ENCODE measurements at places on chromosomes 2 and 18. TPM values are rescaled to one million over a fixed set of nuclear protein-coding genes. Genes with fewer than 3 reads are reported as not detected.
A peak's percentile ranks its signal among the peaks of the same experiment; 100 is the strongest.

Gene ALPP
- 0.11 TPM for total RNA-seq

Gene FAM237A
- not detected for total RNA-seq

Gene MOGAT1
- not detected for total RNA-seq

Gene SKOR2
- total RNA-seq, result not detected

Gene NT5C1B
- not detected for total RNA-seq

Gene CDH2
- 1.4 TPM for total RNA-seq

Gene GKN2
- total RNA-seq, result not detected

Gene ACTG2
- total RNA-seq, result 1,198 TPM

Gene SLC25A12
- 12.3 TPM for total RNA-seq

Gene TCF23
- 0.07 TPM for total RNA-seq

Gene CFC1
- not detected for total RNA-seq

Gene RAB17
- 32.5 TPM for total RNA-seq

Gene KHK
- 20.3 TPM for total RNA-seq

DNA sequence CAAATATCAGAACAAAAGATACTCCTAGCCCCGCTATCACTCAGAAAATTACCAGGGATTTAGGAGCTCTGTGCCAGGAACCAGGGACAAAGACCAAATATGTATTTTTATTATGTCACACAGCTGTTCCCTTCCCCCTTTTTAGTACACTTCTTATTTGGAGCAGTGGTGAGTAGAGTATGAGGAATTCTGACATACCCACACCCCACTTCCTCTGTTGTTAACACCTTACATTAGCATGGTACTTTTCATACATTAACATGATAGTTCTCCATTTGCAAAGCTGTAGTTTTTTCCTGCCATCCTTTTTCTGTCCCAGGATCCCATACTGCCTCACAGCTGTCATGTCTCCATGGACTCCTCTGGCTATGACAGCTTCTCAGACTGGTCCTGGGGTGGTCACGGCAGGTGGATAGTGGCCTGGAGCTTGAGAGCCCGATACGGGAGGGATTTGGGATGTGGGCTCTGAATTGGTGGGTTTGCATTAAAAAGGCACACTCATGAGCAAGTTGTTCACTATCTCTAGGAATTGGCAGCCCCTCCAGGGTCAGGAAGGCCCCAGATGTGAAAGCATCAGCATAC is 100.2 kb downstream of the SH3RF3 start:
- DNase-seq, result no peak

GRCh38 chr2:203527719-203528118 is 7.4 kb downstream of the RAPH1 start:
- DNase-seq, result no peak

GRCh38 chr2:172753610-172754009 is 18.0 kb downstream of the RAPGEF4 start:
- DNase-seq, result no peak

DNA sequence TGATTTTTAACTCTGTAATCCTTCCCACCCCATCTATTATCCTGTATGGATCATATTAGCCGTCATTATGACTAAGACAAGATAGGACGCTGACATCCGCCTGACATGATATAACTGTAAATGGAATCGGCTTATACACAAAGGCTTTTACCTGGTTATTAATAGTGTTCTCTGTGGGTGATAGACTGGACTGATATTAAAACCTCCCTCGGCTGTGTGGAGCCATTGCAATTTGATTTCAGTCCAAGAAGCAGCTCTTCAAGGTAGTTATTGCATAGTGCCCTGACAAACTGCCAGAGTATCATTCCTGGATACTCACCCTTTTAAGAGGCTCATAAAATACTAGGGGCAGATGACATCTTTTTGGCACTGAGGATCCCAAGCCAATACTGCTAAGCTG is 226.1 kb upstream of the HNRNPA3 start:
- DNase-seq, result no peak

GRCh38 chr18:56068701-56069100 is 480.7 kb upstream of the TCF4 start:
- no peak for DNase-seq

- no peak for DNase-seq
Measured at GRCh38 chr2:185174353-185174752, 564.3 kb upstream of the FSIP2 start.

- no peak for DNase-seq
Measured at GRCh38 chr2:163455815-163456214, 280.0 kb downstream of the FIGN start.

GRCh38 chr2:147374423-147374811 is 470.4 kb upstream of the ACVR2A start:
- DNase-seq, result no peak

- DNase-seq, result no peak
Measured at GRCh38 chr18:46555724-46556123, 101.3 kb downstream of the LOXHD1 start.

- DNase-seq, result no peak
Measured at GRCh38 chr2:42456126-42456839, 37.5 kb downstream of the KCNG3 start.

DNA sequence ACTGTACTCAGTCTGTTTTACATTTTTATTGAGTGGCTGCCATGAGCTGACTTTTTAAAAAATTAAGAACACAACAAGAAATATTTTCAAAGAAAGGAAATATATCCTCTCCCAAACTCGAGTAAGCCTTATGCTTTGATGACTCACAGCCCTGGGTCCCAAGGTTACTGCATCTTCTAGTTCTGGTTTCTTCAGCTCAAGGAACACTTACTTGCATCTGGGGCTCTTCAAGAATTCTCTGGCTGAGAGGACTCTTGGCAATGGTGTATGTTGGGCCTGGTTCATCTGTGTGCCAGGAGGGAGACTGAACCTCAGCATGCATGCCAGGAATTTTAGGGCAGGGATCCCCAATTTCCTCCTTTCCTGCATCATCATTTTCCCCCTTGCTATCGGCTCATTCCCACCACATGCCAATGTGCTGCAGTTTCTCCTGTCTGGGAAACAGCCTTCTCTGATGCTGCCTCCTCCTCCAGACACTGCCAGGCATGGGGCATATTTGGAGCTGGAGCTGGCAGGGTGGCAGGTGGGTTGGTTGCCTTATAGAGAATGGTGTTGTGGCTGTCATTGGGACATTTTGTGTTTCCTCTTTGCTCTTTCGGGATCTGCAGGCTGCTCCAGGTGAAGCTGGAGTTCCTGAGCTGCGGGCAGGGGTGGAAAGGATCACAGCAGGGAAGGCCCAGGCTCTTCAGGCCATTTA is 192.2 kb upstream of the HS6ST1 start:
- no peak for DNase-seq

GRCh38 chr2:240567872-240568677 is at the start of gene RNPEPL1:
Gene RNPEPL1, plus strand, starts transcription at chr2:240568484. Its CDS starts 103 bp downstream, at chr2:240568587.
- DNase-seq, result peak; percentile 57

- DNase-seq, result no peak
Measured at GRCh38 chr2:3959372-3959771, 256.0 kb downstream of the DCDC2C start.

DNA sequence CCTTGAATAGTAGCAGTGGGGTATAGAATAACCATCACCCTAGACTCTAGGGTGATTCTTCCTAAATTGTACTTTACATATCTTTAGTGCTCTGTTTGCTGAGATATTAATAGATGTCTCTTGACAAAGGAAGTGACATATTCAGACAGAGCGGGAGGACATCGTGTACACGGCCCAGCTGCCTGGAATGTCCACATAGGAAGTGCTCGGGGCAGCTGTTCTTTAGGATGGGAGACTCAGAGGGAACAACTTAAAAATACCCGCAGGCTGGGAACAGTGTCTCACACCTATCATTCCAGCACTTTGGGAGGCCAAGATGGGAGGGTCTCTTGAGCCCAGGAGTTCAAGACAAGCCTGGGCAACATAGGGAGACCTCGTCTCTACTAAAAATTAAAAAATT is 206.1 kb downstream of the FAM210A start:
- no peak for DNase-seq

DNA sequence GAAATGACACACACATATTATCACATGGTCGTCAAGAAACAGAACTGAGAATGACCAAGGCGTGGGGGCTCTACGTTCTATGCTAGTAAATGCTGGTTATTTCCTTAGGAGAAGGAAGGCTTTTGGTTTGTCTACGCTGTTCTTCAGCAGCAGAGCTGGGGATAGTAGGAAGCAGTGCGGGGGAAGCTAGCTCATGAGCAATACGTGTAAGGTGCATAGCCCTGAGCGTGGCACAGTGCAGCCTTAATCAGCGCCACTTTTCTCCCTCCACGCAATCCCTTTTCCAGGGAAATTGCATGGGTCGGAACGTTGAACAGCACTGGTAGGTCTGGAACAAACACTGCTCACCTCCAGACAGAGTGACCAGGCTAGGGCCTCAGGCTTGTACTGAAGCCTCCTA is 199.6 kb upstream of the FBXO11 start:
- DNase-seq, result no peak

DNA sequence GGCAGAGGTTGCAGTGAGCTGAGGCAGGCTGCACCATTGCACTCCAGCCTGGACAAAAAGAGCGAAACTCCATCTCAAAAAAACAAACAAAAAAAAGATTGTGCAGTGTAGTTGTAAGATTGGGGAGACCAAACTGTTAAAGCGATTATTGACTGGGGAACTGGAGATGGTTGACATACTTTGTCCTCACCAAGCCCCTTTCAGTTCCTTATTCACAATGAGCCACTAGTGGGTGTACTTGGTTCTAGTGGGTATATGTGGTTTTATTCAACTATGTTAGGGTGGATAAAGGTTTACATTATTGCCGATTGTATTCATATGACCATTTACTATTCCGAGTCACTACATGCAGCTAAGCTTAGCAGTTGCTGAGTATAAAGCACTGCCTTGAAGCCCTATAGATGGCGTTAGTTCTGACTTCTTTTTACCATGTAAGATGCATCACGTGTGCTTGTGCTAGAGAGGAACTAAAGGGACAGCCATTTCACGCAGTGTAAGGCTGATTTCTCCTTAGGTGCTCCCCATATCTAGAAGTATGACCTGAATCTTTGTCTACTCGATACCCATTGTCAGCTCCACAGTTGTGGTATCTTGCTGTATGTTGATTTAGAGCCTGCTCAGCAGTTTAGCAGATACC is 12.1 kb downstream of the EIF4E2 start:
- no peak for DNase-seq

- no peak for DNase-seq
Measured at GRCh38 chr2:205860885-205861284, 178.6 kb downstream of the NRP2 start.

- DNase-seq, result no peak
Measured at GRCh38 chr2:168758970-168759820, 43.2 kb upstream of the NOSTRIN start.

GRCh38 chr18:8930990-8931616 is 171.4 kb upstream of the NDUFV2 start:
- no peak for DNase-seq

DNA sequence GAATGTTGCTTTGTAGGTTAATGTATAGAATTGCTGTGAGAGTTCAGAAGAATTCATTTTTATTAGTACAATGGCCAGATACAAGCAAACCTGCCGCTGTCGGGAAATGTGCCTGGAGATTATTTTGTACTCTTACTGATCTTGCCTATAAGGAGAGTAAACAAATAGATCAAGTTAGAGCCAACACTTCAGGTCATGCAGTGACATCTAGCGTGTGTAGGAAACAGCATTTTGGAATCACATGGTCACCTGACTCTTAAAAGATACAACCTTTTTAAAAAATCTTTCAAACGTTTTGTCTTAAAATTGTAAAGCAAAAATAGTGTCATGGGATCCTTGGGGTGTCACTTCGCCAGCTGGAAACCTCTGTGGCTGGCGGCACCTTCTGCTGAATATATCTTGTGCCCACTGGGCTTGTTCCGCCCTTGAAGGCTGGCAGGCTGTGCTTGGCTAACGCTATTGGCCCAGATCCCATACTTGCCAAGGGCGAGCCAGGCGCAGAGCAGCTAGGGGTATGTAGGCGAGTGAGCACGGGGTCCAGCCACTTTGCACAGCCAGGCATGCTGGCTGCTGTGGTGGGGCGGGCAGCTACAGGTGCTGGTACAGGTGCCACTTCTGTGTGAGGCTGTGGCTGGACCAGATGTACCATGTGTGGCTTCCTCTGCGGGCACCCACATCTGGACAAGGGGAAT is 19.5 kb upstream of the RPRM start:
- no peak for DNase-seq

DNA sequence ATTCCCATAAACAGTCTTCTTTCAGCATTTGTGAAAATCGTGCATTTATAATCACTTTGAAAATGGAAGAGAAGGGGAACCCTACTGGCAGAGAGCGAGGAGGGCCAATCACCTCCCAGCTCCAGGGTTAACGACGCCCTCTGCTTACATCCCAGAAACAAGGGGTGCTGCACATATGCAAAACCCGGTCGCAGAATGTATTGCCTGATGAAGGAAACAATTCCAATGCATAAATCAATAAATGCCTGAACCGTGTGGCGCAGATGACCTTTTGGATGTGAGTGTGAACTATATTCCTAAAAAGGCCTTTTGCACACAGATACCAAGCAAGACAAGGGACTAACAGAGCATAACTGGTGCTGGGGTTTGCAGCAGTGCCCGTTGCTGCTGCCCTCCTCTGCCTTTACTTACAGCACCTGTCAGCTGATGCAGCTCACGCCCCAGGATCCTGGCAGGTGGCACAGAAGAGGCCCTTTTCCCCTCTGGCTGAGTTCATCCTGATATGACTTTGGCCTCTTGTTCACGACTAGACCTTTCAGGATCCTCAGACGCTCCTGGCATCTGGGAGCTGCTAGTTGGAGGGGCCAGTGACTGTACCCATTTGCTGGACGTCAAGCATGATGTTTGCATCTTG is 67.8 kb downstream of the MYT1L start:
- no peak for DNase-seq

DNA sequence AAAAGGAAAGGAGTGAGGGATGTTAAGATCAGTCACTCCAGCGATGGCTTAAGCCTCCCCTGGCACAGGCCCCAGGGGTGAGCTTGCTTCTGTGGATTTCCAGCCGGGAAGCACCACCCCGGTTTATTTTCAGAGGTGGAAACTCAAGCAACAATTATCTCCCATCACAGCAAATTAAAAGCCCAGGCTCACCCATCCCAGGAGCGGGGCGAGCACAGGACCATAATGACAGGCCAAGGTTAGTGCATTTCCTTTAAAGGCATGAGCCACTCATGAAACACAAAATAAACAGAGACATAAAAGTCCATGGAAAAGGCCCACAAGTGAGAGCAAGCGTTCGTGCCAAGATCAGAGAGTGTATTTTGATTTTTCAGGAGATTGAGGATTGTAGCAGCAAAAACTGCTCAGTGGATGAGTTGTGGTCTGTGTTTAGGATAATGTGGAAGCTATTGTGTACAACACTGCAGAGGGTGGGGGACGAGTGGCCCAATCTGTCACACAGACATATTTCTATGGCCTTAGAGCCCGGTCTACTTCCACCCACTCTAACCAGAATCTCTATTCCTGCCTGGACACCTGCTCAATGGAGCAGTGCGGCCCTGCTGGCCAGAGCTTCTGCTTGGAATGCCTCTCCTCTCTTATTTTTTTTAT is 111.4 kb upstream of the CDC42EP3 start:
- no peak for DNase-seq

DNA sequence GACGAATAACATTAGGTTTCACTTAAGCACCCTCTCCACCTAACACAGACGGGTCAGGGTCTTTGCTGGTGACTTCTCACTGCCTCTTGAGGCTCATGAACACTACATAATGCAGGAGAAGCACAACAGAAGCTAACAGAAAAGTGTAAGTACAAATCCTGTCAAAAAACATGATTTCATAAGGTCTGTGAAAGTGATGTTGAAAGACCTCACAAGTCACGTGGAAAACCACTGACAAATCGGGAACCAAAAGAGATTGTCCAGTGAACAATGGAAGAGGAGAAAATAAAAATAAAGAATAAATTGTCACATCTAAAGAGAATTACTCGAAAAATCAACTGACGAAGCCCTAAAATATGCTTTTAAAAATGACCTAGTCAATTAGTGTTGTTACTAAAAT is 14.0 kb downstream of the PSD4 start:
- DNase-seq, result no peak

- DNase-seq, result peak; percentile 27
Measured at GRCh38 chr18:63445037-63445436, 22.8 kb upstream of the VPS4B start.

- DNase-seq, result no peak
Measured at GRCh38 chr2:225074919-225075681, 32.8 kb upstream of the DOCK10 start.
